Pancreas (tissue), 10 donors: ENCODE measurements at places on chromosomes 5 and 9. TPM values are rescaled to one million over a fixed set of nuclear protein-coding genes. Genes with fewer than 3 reads are reported as not detected.
A peak's percentile ranks its signal among the peaks of the same experiment; 100 is the strongest.

Gene NAA35
- total RNA-seq: 13.8 TPM

DNA sequence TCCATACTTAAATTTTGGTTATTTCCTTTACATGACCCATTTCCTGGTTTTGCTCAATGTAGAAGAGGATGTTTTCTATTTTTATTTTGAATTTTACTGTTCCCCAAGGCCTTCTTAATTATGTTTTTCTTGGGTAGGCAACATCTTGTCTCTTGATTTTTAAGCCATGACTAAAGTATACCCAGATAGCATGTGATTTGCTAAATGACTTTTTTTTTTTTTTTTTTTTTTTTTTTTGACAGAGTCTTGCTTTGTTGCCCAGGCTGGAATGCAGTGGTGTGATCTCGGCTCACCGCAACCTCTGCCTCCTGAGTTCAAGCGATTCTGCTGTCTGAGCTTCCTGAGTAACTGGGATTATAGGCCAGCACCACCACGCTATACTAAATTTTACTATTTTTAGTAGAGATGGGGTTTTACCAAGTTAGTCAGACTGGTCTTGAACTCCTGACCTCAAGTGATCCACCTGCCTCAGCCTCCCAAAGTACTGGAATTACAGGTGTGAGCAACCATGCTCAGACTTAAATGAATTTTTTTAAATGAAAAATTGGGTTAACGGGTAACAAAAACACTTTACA is 198.6 kb upstream of the DAB2 start:
- no peak for DNase-seq
- H3K4me3 ChIP-seq: no peak overlapping the region
- no peaks in the 10 kb centered on the region for H3K36me3 ChIP-seq
- no peaks in the 10 kb centered on the region for H3K27me3 ChIP-seq
- no peak overlapping the region for H3K27ac ChIP-seq
- H3K4me1 ChIP-seq: peaks cover 7% of the 10 kb centered on the region

- H3K27me3 ChIP-seq: no peaks in the 10 kb centered on the region
- peaks cover 4% of the 10 kb centered on the region for H3K36me3 ChIP-seq
- H3K4me3 ChIP-seq: no peak overlapping the region
- peaks cover 23% of the 10 kb centered on the region for H3K4me1 ChIP-seq
- peak; percentile 66 for DNase-seq
- no peak overlapping the region for H3K27ac ChIP-seq
Measured at GRCh38 chr5:10719965-10720364, 41.1 kb downstream of the DAP start.

DNA sequence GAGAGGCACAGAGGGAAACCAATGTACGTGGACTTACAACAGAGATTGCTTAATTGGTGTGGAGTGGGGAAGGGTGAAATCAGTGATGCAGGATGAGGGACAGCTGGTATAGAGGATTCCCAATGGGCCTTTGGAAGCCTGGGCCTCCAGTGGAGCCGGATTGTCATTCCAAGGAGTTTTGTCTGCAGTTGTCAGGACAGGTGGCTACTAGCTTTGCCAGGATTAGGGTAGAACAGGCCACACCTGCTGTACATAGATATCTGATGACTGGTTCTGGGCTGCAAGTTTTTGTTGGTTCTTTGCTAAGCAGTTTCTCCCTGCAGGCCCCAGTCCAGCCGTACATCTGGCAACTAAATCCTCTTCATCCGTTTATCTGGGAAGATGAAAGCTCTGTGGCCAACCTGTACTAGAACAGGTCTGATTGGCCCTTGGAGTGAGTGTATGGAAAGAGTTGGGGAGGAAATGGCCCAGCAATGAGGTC is 4.2 kb downstream of the SKP2 start:
- H3K4me3 ChIP-seq: no peak overlapping the region
- H3K27ac ChIP-seq: no peak overlapping the region
- H3K4me1 ChIP-seq: no peaks in the 10 kb centered on the region
- no peaks in the 10 kb centered on the region for H3K27me3 ChIP-seq
- no peaks in the 10 kb centered on the region for H3K36me3 ChIP-seq

Gene SIGMAR1
- 24.0 TPM for total RNA-seq

DNA sequence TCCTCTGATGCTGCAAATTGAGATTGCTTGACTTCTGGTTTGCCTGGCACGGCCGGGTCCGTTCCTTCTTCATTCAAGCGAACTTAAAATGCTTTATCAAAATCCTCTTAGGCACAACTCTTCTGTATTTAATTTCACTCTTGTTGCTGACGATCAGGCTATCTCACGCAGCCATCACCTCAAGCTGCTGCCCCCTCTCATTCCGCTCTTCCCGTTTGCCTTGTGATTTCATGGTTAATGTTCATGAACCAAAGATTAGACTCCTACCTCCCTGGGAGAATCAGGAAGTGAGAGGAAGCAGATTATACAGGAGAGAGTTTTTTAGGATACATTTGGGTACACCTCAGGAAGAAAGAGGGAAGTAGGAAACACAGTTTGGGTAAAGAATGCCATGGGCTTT is 22.6 kb downstream of the QRFP start:
- H3K27me3 ChIP-seq: no peaks in the 10 kb centered on the region
- no peak for DNase-seq
- no peak overlapping the region for H3K4me3 ChIP-seq

Gene CHSY3
- total RNA-seq: 1.2 TPM
